Posterior cingulate gyrus (tissue), 11 donors: ENCODE measurements at places on chromosomes 11 and 22.

DNA sequence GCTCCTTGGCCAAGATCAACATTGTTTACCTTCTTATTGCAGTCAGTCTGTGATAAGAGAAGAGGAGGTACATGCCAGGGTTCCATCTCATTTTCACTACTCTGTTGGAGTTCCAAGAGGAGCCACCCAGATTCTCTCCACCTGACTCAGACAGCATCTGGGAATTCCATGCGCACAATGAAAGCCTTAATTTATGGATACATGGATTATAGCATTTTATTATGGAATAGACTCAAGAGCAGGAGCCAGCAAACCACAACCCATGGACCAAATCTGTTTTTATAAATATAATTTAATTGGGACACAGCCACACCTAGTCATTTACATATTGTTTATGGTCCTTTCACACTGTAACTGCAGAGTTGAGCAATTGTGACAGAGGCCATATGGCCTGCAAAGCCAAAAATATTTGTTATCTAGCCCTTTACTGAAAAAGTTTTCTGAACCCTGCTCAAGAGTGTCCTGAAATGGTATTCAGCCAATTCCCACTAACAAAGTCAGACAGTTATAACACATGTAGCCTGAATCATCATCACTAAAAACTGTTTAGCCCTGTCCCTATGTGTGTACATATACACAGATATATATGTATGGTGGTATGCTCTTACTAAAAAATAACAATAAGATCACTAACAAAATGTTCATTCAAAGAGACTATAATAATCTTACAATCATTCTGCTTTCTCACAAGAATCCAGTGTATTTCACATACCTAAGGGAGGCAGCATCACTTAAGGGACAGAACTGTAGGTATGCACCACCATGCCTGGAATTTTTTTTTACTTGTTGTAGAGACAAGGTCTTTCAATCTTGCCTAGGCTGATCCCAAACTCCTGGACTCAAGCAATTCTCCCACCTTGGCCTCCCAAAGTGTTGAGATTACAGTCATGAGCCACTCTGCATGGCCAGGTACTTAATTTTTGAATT is 104.5 kb upstream of the TEAD1 start:
- DNase-seq = no peak

DNA sequence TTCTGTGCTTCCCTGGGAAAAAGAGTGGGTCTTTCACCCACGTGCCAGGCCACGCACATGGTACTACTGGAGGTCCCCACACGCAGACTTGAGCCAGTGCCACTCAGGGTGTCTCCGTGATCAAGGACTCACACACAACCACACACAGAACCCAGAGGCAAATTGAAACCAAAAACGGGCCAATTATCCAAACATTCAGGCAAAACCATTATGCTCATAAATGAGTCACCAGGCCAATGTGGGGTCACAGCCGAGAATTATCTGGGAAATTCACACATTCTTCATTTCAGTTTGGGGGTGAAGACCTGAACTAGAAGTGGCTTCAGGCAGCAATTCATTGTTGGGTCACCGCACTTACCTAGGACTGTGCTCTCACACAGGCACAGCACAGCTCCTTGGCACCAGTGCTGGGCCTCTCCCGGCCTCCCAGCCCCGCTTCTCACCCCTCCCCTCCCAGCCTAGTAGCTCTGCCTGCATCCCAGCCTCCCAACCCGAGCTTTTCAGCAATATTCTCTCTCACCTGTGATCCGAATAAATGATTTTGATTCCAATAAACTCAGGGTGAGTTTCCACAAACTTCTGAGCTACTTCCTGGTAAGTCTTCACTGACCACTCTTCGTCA is 28.0 kb downstream of the ADA2 start:
- DNase-seq = no peak

- no peak for DNase-seq
Observed at GRCh38 chr11:103601225-103601846, 435.1 kb upstream of the DDI1 start.

- no peak for DNase-seq
Observed at GRCh38 chr11:83063073-83063754, 8.5 kb downstream of the RAB30 start.

DNA sequence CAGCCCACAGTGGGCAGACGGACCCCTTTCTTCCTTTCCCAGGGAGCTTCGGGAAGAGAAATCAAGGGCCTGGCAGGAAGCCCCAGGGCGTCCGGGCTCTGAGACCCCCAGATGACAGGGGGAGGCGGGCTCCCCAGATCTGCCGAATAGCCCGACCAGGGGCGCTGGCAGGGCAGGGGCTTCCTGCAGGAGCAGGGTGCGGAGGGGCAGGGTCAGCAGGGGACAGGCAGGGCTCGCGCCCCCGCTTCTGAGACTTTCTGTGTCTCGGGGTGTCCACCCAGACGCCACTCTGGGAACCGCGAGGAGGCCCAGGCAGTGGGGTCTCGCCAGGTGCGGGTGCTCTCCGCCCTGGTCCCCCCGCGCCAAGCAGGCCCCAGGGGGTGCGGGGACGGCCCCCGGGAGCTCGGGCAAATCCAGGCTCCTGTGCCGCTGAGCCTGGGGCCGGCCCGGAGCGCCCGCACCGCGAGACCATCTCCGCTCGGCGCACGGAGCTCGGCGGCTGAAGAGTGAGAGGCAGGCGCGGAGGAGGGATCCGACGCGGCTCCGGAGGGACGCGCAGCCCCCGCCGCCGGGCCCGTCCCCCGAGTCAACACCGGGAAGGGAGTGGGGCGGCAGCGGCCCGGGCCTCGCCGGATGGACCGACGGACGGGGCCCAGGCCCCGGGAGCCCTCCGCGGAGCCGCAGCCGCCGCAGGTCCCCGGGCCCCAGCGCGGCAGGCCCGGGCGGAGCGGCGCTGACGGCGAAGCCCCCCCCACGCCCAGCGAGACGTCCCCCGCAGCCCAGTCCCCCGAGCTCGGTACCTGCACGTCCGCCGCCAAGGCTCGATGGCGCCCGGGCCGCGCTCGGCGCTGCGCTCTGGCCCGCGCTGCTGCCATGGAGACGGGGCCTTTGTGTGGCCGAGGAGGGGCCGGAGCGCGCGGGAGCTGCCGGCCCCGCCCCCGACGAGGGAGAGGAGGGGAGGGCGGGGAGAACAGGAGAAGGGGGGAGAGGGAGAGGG is at the start of gene PLXNB2:
TSS of gene PLXNB2 (minus strand) at position 894 of the 997 bp plus-strand sequence. CDS start 17,062 bp downstream, outside the sequence.
- peak; percentile 82 for DNase-seq

- DNase-seq = no peak
Observed at GRCh38 chr22:25878933-25879332, 136.9 kb downstream of the MYO18B start.

DNA sequence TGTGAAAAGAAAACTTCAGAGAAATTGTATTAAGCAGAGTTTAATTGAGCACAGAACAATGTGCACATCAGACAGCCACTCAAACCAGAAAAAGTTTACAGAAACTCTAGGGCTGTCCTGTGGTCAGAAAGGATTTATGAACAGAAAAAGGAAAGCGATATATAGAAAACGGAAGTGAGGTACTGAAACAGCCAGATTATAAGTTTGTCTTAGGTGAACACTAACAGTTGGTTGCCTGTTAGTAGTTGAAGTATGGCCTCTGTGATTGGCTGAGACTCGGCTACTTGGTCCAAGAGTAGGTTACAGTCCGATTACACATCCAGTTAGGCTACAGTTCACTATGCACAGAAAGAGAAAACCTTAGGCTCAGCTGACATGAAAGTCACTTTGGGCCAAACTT is 1232.5 kb upstream of the RAG2 start:
- DNase-seq = no peak

DNA sequence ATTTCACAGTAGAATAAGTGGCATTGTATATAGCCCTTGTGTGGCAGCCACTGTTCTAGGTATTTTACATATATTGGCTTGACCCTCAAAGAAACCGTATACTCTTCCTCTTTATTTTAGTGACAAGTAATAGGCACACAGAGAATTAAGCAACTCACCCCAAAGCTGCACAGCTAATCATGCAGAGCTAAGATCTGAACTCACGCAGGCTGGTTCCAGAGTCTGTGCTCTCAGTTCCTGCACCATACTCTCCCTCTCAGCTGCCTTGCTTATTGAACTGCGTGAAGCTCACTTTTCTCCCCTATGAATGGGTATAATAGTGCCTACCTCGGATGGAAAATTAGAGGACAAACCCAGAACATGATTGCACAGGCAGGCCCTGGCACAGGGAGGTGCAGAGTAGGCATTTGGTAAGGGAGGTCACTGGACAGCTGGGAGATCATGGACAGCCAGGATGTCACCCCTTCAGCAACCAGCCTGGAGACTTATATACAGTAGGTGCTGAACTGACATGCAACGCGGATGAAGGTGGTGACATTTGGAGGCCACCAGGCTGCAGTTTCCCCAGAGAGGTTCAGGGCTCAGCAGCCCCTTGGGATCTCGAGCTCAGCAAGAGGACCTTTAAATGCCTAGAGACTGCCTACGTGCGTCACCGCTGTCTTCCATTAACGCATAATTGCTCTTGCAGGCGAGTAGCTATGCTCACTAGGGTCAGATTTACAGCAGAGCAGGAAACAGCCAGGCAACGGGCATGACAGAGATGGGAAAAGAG is 78.4 kb upstream of the TP53I11 start:
- no peak for DNase-seq

DNA sequence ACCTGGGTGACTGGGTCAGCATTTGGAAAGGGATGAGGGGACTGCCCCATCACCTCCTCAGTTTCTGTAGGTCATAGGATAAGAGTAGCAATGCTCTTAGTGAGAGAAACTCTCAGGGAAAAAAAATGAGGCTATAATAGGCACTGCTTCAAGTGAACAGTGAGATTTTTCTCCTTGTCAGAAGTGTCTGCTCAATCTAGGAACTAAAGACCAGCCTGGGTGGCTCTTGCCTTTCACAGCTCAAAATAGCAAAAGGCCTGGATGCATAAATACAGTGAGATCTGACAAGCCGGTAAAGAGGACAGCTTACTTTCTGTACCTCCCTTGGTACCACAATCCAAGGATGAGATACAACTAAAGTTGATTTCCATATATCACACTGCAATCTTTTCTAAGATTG is 205.6 kb upstream of the ANO5 start:
- DNase-seq = no peak

DNA sequence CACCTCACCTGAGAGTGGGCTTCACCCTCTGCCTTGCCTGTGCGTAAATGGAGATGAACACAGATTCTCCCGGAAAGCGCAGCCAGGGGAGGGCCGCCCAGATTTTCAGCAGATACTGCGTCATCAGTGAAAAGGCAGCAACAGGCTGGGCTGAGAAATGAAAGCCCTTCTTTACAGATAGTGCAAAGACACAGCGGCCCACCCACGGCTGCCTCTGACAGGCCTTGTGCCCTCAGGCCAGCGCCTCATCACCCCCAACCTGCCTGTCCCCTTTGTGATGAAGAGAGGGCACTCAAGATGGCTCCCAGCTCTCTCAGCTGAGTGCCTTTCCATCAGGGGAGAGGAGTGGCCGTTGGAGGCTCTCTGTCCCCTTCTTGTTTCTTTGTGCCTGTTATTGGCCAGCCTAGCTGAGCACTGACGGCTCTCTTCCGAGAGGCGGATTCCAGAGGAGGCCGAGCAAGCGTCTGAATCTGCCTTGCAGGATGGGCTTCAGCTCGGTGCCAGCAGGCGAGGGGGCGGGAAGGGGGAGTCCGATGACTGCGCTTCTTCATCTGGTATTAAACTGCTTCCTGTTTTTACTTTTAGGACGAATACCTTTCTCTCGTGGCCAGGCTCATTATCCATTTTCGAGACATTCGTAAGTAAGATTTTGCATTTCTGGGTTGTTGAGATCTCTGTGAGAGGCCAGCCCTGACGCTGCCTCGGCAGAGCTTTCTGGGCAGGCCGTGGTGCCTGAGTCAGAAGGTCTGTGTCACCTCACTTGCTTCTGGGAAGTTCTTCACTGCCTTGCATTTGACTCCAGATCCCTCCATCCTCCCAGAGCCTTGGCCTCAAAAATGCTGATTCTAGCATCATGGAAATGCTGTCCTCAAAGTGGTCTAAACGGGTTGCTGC is 43.7 kb downstream of the MED15 start:
- peak; percentile 96 for DNase-seq

DNA sequence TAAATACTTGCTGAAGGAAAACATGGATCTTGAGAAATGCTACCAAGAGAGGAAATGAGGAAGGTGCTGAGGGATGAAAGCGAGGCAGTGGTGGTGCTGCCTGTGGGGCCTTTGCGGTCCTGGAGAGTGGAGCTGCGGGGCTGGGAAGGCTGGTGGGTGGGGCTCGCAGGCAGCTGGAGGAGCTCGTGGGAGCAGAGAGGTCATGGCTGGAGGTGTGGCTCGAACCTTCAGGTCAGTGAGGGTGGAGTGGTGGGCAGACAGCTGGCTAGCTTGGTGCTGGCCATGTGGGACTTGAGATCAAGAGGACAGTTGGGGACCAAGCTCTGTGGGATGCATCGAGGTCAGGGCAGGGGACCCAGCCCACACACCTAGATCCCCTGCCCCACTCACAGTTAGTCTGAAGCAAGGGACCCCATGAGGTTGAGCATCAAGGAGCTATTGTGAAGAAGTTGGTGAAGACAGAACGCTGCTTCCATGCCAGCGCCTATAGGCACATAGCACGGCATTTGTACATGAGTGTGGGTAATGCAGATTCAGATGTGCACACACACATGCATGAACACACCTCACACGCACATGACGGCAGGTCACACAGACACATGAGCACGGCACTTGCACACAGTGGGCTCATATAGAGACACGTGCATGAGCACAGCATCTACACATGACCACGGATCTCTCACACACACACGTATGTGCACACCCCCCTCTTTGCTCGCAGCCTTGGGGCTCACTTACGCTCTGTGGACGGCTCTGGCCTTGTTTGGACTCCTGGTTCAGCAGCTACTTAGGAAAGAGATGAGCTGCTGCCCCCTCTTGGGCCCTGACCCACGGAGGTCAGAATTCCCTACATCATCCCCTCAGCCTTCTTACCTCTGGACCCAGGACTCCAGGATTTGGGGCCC is 30.4 kb downstream of the SHANK3 start:
- DNase-seq = peak; percentile 7

DNA sequence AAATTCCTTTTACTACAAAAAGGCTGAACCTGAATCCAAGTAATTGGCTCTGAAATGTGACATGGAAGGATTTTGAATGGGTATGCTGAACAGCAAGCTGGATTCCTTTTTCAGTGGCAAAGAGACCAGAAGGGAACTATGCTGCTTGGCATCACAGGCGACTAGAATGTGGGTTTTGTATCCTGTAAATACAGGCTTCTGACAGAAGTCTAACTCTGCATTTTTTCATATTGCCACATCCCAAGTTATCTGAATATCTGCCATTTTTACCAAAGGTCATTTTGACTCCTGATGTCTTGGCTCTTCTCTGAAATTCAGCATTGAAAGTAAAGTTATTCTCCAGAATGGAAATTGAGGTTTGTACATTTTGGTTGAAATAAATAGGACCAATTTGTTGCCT is 145.7 kb downstream of the ARHGAP42 start:
- no peak for DNase-seq

GRCh38 chr11:14774721-14775120 is 117.3 kb downstream of the CYP2R1 start:
- no peak for DNase-seq
